M059J (cell line): ENCODE measurements at places on chromosomes 5 and 9. TPM values are rescaled to one million over a fixed set of nuclear protein-coding genes. Genes with fewer than 3 reads are reported as not detected.

GRCh38 chr5:103477678-103478077 lies 84.9 kb downstream of the NUDT12 start:
- no peak for DNase-seq

DNA sequence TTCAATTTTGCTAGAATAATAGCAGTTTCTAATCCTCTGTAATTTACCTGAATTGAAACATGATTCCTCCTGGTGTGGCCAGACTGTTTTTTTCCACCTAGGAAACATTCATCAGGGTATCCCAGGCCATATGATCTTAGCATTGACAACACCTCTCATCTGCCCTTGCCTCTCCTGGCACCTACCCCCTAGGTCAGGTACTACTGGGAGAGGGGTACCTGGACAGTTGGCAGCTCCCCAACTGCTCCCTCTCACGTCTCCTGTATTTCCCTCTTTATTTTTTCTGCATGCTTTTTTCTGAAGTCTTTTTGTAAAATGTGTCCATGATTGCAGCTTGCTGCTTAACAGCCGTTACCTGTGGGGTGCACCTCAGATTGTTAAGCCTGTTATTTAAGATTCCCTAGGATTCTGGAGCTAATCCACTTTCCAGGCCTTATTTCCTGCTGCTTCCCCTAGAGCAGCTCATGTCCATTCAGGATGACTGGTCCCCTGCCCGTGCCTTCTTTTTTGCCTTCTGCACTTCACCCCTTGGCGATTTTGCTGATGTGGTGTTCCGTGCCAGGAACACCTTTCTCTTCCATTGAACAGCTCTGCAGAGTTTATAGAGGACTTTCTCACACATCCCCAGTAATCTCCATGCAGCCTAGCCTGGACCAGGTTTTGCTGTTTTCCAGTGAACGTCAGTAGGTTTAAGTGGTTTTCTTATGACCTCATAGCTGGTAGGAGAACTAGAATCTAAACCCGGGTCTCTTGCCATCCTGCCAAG lies 33.6 kb downstream of the SNX30 start:
- DNase-seq: peak; percentile 20

DNA sequence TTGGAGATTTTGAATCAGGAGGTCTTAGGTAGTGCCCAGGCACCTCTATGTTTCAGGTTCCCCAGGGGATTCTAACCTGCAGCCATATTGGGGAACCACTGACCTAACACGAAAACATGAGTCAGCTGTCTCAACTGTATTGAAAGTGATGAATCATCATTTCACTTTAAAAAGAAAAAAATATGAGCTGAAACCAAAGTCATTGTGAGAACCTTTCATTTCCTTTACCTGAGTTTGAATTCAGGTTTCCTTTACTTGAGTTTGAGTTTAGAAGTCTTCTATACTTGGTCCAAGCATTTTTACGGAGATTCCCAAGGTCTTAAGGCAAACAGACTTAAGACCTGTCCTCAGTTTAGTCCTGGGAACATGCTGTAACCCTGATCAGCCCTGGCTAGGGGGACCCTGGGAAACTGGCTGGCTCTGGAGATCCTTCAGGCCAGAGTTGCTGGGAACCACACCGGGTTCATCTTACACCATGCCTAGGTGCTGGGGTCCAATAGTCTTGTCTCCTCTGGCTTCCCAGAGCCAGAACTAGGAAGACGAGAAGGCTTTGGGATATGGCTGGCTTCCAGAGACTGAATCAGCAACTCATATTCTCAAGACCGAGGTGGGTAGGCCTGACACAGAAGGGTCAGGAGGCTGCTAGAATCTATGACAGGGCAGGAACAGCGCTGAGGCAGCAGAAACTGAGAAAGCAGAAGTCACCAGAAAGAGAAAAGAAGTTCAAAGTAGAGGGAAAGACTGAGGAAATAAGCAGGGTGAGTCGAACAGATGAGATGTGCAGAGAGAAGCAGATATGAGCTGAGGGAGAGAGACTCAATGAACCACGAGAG lies 16.4 kb upstream of the PDCD1LG2 start:
- DNase-seq: peak; percentile 96

- DNase-seq: no peak
Observed at GRCh38 chr5:15573590-15573989, 73.6 kb downstream of the FBXL7 start.

GRCh38 chr9:124735121-124735520 lies 36.0 kb downstream of the NR6A1 start:
- peak; percentile 80 for DNase-seq

DNA sequence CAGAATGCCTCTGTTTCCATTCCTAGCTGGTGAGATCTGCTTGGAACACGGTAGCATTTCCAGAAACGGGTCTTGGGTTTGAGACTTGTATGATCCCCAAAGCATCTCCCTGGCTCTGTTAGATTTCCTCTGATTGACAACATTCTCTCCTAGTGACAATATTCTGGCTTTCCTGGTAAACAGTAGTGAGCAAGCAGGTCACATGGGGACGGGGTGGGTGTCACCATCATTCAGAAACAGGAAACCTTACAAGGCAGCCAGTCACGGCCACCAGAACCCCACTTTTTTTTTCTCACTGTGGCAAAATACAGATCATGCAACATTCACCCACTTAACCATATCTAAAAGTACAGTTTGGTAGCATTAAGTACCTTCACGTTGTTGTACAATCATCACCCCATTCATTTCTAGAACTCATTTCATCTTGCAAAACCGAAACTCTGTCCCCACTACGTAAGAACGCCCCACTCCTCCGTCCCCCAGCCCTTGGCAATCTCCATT lies 90.1 kb upstream of the LMX1B start:
- DNase-seq: no peak

DNA sequence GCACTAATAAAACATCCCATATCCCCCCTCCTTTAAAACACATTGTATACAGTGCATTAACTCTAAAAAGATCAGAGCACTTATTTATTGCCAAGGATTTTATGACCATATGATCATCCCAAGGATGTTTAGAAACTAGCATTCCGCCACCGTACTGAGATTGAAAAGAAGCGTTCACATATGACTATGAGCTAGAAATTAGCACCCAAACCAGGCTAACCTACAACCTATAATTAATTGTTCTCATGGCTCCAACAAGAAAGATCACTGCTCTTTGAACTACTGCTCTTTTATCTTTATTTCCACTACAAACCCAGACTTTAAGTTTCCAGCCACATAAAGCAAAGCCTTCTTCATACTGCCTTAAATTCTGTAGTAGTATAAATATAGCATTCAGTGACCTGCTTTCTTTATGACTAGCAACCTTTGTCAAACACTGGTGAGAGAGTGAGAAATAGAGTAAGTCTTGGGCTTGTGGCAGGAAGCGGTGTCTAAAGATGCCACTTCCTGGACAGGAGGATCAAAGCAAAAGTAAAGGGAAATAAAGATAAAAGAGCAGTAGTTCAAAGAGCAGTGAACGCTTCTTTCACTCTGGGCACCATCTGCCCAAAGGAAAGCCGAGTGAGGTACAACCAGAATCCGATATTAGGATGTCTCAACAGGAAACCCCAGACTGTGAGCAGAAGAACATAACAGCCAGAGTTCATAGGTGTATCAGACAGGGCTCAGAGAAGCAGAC lies 151.1 kb upstream of the ERCC6L2 start:
- DNase-seq: no peak

DNA sequence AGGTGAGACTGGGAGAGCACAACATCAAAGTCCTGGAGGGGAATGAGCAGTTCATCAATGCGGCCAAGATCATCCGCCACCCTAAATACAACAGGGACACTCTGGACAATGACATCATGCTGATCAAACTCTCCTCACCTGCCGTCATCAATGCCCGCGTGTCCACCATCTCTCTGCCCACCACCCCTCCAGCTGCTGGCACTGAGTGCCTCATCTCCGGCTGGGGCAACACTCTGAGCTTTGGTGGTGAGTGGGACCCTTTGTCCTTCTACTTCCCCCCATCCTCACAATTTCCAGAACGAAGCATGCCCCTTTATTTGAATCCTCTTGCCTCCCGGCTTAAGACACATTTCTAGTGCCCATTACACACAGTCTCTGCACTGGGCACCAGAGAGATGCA lies 2.5 kb downstream of the PRSS3 start:
- no peak for DNase-seq

DNA sequence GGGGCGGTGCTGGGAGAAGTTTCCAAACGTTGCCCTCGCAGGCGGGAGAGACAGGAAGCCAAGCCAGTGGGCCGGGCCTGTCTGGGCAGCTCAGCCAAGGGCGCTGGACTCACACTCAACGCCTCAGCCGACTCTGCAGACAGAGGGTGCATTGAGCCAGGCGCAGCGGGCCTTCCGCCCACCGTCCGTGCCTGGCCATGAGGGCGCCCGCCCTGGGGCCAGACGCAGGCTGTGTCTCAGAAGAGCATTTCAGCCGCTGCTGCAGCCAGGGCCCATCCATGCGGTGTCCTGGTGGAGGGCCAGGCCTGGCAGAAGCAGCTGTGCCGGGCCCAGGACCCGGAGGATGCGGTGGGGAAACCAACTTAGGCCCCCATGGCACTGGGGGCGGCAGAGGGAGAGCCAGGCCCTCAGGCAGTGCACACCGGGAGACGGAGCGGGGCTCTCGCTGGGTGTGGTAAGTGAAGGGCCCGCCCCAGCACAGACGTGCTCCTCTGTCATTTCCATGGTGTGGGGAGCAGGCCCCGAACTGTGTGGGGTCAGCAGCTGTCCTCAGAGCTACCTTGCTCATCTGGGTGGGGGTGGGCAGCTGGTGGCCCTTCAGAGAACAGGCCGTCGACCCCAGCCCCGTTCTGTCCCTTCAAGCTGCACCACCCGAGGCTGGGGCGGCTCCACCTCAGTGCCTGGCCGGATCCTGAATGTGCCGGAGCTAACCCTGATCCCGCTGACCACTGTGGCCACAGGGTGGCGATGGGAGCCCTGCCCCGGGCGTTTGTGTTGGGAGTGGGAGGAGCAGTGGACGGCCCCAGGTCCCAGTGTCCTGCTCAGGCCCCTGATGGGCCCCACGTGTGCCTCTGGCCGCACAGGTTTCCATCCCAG lies 18.0 kb downstream of the DNLZ start:
- peak; percentile 25 for DNase-seq

- DNase-seq: no peak
Observed at GRCh38 chr9:26502311-26502710, 390.3 kb downstream of the CAAP1 start.

- no peak for DNase-seq
Observed at GRCh38 chr5:135508496-135509005, 27.2 kb downstream of the NEUROG1 start.

GRCh38 chr5:127025467-127025866 lies 4.9 kb downstream of the MARCHF3 start:
- DNase-seq: no peak

GRCh38 chr5:2757563-2758351 lies 6.3 kb upstream of the IRX2 start:
- DNase-seq: peak; percentile 76

CARD9 gene
- 0.05 and 0.12 TPM in 2 replicates for total RNA-seq

PTGDS gene
- total RNA-seq: not detected in 2 replicates

HTR4 gene
- total RNA-seq: not detected in 2 replicates

TSSK1B gene
- not detected in 2 replicates for total RNA-seq

ANKRD18A gene
- total RNA-seq: not detected in 2 replicates

SPATA24 gene
- total RNA-seq: 6.3 and 12.5 TPM in 2 replicates

SPATA9 gene
- 0.54 and 1.3 TPM in 2 replicates for total RNA-seq

PCDHB10 gene
- 0.49 and 1.3 TPM in 2 replicates for total RNA-seq
